ENCODE measurements at places on chromosomes 2 and 18.

- DNase-seq: no peak
Measured at GRCh38 chr2:149731079-149731478, 143.5 kb upstream of the MMADHC start.

DNA sequence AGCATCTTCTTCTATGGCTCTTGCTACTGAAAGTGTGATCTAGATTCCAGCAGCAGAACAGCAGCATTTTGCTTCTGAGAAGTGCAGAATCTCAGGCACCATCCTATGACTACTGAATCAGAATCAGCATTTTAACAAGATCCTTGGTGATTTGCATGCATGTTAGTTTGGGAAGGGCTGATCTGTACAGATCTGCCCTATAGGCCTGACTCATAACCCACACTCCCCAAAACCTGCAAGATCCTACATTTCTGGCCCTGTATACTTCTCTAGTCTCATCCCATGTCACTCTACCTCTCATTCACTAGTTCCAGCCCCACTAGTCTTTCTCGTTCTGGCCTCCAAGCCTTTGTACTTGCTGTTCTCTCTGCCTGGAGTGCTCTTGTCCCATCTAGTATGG lies 15.7 kb upstream of the DARS1 start:
- no peak for DNase-seq

GRCh38 chr2:178219247-178219646 lies 24.9 kb downstream of the OSBPL6 start:
- DNase-seq: no peak

- no peak for DNase-seq
Measured at GRCh38 chr2:108975613-108976435, 13.2 kb downstream of the EDAR start.

DNA sequence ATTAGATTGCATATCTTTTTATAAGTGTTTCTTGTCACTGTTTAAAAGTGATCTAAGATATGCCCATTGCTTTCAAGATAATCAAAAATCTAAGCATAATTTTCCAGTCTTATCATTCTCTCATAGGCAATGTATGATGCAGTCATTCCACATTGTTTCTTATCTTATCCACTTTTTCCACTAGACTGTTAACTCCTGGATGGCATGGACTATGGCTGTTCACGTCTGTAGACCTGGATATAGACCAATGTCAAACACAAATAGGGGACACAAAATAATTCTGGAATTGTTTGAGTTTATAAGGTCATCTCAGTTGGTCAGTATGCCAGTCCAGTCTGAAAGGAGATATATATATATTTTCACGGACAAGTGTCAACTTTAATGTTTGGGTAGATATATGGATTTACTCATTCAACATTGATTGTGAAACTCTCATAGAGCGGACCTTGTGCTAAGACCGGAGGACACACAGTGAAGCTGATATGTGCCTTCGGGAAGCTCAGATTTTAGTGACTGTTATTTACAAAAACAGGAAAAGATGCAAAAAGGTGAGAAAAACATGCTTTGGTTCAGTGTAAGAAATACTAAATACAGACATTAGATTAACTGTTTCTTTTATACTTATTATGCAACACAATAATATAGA lies 689.4 kb upstream of the SLC8A1 start:
- no peak for DNase-seq

GRCh38 chr2:113237604-113238160 lies 41.0 kb downstream of the PAX8 start:
- no peak for DNase-seq

DNA sequence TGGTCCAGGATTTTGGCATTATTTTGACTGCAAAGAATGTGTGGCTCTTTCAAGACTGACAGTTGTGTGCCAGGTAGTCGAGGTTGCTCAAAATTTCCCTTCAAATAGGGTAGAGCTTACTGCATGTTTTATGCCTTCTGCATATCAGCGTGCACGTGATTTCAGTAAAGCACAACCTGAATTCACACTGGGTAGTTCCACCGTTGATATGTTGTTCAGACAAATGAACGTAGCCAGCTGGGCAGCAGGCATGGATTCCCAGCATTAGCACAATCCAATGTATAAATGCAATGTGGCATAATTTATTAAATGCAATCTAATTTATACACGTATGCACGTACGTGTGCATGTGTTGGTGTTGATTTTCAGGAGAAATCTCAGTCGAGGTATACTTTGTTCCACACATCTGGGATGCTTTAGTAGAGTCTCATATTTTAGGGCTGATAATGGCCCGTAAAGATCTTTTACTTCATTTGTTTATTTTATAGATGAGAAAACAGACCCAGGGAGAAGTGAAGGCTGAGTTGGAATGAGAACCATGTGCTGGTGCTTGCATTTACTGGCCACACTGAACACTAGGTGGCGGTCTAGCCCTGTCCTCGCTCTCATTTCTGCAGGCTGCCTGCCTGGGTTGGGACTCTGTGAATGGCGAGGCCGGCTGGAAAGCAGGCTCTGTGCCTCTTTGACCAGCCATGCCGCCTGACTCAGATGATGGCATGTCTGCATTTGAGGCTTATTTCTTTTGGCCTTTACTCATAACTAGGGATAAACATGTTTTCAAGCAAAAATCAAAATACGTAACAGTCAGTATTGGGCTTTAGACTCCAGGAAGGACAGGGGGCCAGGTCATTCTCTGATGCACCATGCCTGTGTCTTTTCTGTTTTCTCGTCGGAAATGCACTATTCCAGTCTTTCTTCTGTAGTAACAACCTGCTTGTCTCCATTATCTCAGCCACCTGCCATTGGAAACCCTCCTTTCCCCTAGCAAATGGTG lies 120.4 kb downstream of the RNF144A start:
- peak; percentile 23 for DNase-seq

GRCh38 chr2:197606180-197606579 lies 69.2 kb downstream of the RFTN2 start:
- no peak for DNase-seq

GRCh38 chr2:105417857-105418436 lies 19.1 kb upstream of the FHL2 start:
- DNase-seq: no peak

DNA sequence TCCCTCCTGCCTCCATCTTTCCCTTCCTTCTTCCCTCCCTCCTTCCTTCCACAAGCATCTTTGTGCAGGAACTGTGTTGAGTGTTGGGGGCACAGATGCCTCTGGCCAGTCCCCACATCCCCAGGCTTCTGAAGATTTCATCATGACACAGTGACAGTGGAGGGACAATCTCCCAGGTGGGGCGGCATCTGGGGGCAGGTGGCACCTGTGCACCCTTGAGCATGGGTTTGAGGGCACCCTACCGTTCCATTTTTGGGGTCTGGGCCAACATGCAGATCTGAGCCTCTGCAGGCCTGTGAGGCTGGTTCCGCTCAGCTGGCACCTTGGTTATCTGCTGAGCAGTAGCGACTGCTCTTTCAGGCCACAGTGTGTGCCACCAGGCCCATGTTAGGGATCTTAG lies 57.6 kb downstream of the LONRF2 start:
- DNase-seq: no peak

DNA sequence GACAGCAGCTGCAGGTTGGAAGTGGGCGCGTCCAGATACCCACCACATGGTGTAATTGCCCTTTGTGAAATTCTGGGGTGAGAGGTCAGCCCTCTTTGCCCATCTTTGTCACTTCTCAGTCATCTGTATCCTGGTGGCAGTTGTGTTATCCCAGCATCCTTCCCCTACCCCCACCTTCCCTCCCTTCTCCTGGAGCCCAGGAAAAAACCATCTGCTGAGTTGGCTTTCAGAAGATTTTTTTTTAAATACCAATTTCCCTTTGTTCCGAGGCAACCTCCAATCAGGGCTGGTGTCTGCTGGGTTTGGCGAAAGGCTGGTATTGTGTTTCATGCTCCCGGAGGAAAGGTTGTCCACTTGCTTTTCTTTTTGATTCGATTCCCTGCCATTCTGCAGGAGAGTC lies 35.2 kb downstream of the SETBP1 start:
- peak; percentile 84 for DNase-seq

DNA sequence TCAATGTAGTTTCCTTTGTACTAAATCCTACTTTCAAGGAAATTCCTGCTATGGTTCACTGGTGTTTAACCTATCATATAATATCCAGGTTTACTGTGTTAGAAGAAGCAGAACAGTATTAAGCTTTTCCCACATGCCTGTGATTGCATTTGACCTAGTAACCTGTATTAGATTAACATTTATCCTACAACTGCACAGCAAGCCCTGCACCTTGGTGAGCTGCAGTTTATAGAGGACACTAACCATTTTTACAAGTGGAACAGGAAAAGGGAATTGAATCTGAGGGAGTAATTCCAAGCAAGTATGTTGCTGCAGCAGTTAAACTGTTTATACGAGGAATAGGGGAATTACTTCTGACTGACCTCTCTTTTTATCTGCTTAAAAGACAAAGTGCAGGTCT lies 328.6 kb downstream of the ETAA1 start:
- DNase-seq: no peak

GRCh38 chr2:238763471-238763995 lies 84.4 kb upstream of the TWIST2 start:
- DNase-seq: no peak

- no peak for DNase-seq
Measured at GRCh38 chr18:32349728-32350395, 120.8 kb downstream of the GAREM1 start.

- DNase-seq: no peak
Measured at GRCh38 chr2:191064590-191064989, 50.6 kb upstream of the STAT1 start.

DNA sequence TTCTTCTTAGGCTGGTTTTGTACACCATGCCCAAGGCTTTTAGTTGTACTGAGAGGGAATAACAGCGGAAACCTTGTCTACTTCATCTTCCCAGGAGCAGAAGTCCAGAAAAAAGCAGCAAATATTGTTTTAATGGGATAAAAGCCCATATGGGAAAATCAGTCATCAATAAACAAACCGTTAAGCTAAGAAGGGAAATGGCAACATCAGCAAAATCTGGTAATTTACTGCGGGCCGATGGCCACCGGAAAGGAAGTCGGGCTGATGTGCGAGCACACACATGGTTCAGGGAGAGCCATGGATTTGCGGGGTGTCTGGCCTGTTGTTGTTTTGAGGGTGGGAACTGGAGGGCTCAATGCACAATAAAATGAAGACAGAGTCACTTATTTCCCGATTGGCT lies 300.7 kb upstream of the RAB6C start:
- DNase-seq: no peak

GRCh38 chr2:191942739-191943103 lies 95.8 kb upstream of the CAVIN2 start:
- DNase-seq: no peak

DNA sequence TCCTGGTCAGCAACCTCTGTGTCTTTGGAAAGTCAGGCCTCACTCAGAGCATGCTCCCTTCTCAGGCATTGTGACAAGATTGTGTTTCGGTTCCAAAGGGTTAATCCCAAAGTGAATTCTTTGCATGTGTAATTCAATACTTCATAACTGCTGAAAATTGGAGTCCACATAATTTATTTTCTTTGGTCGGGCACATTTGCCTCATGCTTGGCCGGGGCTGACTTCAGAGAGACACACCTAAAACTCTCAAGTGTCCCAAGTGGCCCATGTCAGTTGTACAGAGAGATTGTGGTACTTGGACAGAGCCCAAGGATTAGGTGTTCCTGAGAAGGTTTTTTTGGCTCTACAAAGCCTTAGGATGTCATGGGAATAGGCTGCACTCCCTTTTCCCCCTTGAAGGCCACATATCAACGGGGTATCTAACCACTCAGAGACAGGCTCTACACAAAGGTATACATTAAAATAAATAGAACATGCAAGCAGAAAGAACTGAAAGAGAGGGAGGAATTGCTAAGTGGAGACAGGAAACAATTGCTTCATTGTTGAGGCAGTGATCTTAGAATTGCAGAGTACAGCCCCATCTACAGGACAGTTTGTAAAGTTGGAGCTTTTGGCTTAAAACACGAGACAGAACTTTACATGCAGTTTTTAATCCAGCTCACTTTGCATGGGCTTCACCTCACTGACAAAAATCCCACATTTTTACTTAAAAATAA lies 1232.3 kb upstream of the ZEB2 start:
- DNase-seq: peak; percentile 10

GRCh38 chr2:28310107-28310506 lies 82.6 kb upstream of the FOSL2 start:
- DNase-seq: no peak

GRCh38 chr2:66830881-66831280 lies 396.0 kb downstream of the MEIS1 start:
- DNase-seq: no peak

DNA sequence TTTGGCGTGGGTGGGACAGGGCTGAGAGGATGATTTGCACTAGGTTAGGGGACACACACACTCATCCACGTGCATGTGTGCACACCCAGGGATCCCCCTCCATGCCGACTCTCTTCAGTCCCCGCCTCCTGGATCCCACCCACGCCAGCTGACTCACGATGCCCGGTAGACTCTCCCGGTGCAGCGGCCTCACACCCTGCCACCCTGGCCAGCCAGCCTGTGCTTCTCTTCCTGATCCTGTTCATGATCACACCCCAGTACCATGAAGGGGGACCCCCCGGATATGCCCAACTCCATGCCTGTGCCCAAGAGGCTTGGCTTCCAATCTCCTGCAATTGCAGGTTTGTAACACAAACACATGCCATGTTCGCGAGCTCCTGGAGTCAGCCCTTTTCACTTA lies 157.8 kb upstream of the HDAC4 start:
- DNase-seq: no peak

DNA sequence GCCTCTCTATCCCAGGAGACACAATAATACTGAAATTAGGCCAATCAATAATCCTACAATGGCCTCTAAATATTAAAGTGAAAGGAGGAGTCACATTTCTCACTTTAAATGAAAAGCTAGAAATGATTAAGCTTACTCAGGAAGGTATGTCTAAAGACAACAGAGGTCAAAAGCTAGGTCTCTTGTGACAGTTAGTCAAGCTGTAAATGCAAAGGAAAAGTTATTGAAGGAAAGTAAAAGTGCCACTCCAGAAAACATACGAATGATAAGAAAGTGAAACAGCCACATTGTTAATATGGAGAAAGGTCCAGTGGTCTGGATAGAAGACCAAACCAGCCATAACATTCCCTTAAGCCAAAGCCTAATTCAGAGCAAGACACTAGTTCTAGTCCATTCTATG lies 9.5 kb downstream of the SESTD1 start:
- no peak for DNase-seq

DNA sequence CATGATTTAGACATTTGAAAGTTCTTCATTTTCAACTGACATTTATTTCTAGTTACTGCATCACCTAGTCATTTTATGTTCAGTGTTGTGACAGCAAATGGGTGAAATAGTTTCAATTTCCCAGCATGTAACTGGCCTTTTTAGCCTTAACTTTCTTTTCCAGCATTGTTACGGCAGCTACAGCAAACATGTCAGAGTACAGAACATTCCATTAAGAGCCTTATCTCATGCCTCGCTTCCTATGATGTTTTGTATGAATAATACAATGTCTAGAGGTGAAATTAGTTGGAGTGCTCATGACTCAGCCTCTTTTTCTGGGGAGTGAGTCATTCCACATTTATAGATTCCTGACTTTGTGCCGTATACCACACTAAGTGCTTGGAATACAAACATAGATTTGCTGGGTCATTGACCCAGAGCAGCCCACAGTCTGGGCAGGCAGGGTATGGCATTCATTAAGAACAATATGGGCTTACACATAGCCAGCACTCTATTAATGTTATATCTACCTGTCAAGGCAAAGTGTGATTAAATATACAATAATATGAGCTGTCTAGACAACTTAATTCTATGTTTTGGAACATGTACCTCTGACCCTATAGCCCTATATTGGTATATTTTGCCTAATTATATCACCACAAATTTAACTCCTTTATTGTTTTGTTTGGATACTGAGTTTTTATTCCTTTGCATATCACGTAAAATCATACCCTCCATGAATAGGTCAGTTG lies 72.2 kb downstream of the MAP2 start:
- DNase-seq: peak; percentile 55

GRCh38 chr2:219109471-219109870 lies 48.8 kb upstream of the IHH start:
- no peak for DNase-seq

Measured in NCI-H2107 (cell line).